ENCODE measurements at places on chromosomes 12 and 14. TPM values are rescaled to one million over a fixed set of nuclear protein-coding genes. Genes with fewer than 3 reads are reported as not detected.

Gene SRRM4
- total RNA-seq = 0.31 TPM

Gene ADAM20
- 5.0 TPM for total RNA-seq

Gene ESR2
- total RNA-seq = 0.21 TPM

Gene TAS2R7
- not detected for total RNA-seq

Gene LRR1
- 9.6 TPM for total RNA-seq

Gene CLEC1B
- total RNA-seq = not detected

Gene TMTC2
- total RNA-seq = 26.6 TPM

Data from tongue (tissue), 3 donors.